ENCODE measurements at places on chromosomes 11 and 22. TPM values are rescaled to one million over a fixed set of nuclear protein-coding genes. Genes with fewer than 3 reads are reported as not detected.

- H3K27ac ChIP-seq: no peak overlapping the region
- H3K36me3 ChIP-seq: no peaks in the 10 kb centered on the region
- H3K27me3 ChIP-seq: no peaks in the 10 kb centered on the region
- no peak for DNase-seq
- H3K4me1 ChIP-seq: peaks cover 13% of the 10 kb centered on the region
Observed at GRCh38 chr11:128336203-128336602, 251.2 kb downstream of the ETS1 start.

GLYAT gene
- total RNA-seq: not detected

MAP6 gene
- 5.8 TPM for total RNA-seq

GRAP2 gene
- 10.1 TPM for total RNA-seq

- H3K4me3 ChIP-seq: no peak overlapping the region
- no peaks in the 10 kb centered on the region for H3K27me3 ChIP-seq
- no peak overlapping the region for H3K27ac ChIP-seq
- DNase-seq: peak; percentile 65
- no peaks in the 10 kb centered on the region for H3K36me3 ChIP-seq
Observed at GRCh38 chr11:6298605-6299004, 21.7 kb downstream of the CAVIN3 start.

DNA sequence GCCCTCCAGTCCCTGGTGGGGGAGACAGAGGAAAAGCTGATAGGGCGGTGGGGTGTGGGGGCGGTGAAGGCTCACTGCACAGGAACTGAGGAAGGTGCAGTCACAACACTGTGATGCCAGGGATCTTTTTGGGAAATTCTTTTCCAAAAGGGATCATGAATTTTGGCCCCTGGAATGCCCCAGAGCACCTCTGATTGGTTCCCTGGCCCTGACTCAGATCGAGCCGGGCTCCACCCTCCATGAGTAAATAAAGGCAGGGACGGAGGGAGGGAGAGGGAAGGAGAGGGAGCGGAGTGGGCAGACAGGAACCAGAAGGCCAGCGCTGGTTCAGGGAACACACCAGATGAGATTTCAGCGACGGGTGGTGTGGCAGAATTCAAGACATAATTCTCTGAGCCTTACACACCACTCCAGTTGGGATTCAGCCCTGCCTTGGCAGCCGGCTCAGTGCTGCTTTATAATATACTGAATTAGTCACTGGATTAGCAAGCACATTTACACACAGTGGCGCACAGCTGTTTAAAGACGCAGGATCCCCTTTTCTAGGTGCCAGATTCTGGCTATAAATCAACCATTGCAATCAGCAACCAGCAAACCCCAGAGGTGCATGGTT lies 80.3 kb downstream of the ETS1 start:
- peak; percentile 76 for DNase-seq
- H3K27me3 ChIP-seq: no peaks in the 10 kb centered on the region
- peak overlapping the region; percentile 32 for H3K4me3 ChIP-seq
- peaks cover 99% of the 10 kb centered on the region for H3K4me1 ChIP-seq

RAB36 gene
- 3.8 TPM for total RNA-seq

- no peaks in the 10 kb centered on the region for H3K36me3 ChIP-seq
- H3K4me1 ChIP-seq: peaks cover 3% of the 10 kb centered on the region
- no peak overlapping the region for H3K27ac ChIP-seq
- DNase-seq: no peak
- H3K4me3 ChIP-seq: no peak overlapping the region
Observed at GRCh38 chr22:42360348-42360747, 71.9 kb downstream of the NFAM1 start.

DNA sequence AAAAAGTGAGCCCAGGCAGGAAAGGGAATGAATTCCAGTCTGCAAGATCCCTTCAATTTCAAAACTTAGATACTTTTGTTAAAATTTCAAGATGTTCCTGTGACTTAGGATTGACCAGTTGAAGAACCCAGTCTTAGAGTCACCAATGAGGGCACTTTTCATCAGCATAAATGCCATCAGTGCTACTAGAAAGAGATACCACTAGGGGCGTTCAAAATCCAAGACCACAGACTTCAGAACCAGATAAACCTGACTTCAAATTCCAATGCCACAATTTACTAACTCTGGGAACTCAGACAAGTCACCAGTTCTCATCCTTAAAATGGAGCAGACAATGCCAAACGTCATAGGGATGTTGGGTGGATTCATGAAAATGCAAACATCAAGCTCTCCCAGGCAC lies 523.2 kb downstream of the BUD13 start:
- no peak for DNase-seq
- no peak overlapping the region for H3K27ac ChIP-seq
- no peaks in the 10 kb centered on the region for H3K36me3 ChIP-seq
- H3K4me3 ChIP-seq: no peak overlapping the region
- H3K27me3 ChIP-seq: no peaks in the 10 kb centered on the region

- no peak overlapping the region for H3K4me3 ChIP-seq
- H3K27me3 ChIP-seq: no peaks in the 10 kb centered on the region
- H3K4me1 ChIP-seq: peaks cover 4% of the 10 kb centered on the region
- no peaks in the 10 kb centered on the region for H3K36me3 ChIP-seq
Observed at GRCh38 chr11:79415411-79415810, 25.4 kb downstream of the TENM4 start.

BARX2 gene
- total RNA-seq: not detected

GRCh38 chr22:38397189-38398085 lies 57.6 kb downstream of the KCNJ4 start:
- peaks cover 11% of the 10 kb centered on the region for H3K4me1 ChIP-seq
- H3K27me3 ChIP-seq: no peaks in the 10 kb centered on the region
- no peaks in the 10 kb centered on the region for H3K36me3 ChIP-seq
- peak; percentile 83 for DNase-seq
- peak overlapping the region; percentile 70 for H3K4me3 ChIP-seq

DNA sequence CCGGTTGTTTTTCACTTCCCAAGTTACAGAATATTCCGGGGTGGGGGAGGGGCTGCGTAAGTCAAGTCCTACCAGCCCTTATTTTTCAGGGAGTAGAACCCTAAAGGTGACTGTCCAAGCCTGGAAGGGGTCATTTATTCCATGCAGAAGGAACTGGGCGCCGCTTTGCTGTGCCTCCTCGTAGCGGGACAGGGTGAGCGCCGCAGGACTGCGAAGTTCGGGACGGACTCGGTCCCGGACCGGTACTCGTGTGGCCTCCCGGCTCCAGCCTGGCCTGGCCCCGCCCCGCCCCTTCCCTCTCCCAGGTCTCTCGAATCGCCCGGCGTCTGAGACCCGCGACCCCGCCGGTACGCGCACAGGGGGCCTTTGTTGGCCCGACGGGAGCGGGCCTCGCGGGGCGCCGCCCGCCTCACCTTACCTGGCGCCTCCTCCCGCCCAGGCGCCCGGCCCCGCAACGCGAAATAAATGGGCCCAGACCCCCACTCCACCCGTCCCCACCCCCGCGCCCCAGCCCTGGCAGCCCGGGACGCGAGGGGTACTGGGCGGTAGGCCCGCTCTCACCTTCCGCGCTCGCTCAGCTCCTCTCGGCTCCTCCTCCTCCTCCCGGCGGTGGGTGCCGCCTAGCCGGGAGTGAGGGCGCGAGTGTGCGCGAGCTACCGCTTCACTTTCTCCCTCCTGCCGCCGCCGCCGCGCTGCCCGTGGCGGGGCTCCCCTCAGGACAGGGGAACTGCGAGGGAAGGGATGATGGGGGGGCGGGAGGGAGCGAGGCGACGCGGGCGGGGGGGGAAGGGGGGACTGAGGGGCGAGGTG lies 698 bp downstream of the PAK1 start:
- H3K27ac ChIP-seq: peak overlapping the region; percentile 78
- DNase-seq: peak; percentile 83
- H3K36me3 ChIP-seq: no peaks in the 10 kb centered on the region
- peak overlapping the region; percentile 65 for H3K4me3 ChIP-seq
- no peaks in the 10 kb centered on the region for H3K27me3 ChIP-seq
- peaks cover 3% of the 10 kb centered on the region for H3K4me1 ChIP-seq

GRCh38 chr11:118343248-118343647 lies 743 bp upstream of the CD3D start:
- no peaks in the 10 kb centered on the region for H3K4me1 ChIP-seq
- H3K27ac ChIP-seq: peak overlapping the region; percentile 30
- H3K36me3 ChIP-seq: no peaks in the 10 kb centered on the region
- no peaks in the 10 kb centered on the region for H3K27me3 ChIP-seq
- no peak for DNase-seq

DNA sequence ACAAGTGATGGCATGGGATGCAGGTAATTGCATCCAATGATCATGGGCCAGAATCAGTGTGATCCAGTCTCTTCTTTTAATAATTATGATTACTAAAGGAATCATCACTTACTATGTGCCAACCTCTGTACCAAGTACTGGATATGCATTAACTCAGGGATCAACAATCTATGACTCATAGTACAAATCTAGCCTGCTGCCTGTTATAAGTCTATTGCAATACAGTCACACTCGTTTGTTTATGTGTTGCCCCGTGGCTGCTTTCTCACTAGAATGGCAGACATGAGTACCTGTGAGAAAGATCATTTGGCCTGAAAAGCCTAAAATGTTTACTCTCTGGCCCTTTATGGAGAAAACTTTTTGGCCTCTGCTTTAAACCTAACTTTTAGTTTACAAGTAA lies 45.0 kb downstream of the OR6Q1 start:
- no peak overlapping the region for H3K27ac ChIP-seq
- H3K4me3 ChIP-seq: no peak overlapping the region
- H3K27me3 ChIP-seq: no peaks in the 10 kb centered on the region
- DNase-seq: no peak

DNA sequence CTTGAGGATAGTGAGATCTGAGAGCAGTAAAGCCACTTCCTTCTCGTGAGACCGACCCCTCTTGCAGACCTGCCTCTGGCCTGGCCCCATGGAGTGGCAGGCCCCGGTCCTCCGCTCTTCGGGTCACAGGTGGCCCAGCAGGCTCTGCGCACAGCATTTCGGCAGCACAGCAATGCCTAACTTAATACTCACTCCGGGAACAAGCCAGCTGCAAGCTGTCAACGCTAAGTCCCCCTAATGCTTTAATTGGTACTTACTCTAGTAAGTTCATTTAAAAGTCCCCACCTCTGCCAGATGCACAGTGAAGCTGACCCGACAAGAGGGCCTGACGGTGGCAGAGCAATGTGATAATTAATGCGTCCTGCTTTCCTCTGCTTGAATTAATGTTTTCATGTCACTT lies 349.3 kb upstream of the B3GAT1 start:
- no peak for DNase-seq
- no peak overlapping the region for H3K27ac ChIP-seq
- no peaks in the 10 kb centered on the region for H3K4me1 ChIP-seq
- no peaks in the 10 kb centered on the region for H3K36me3 ChIP-seq
- H3K4me3 ChIP-seq: no peak overlapping the region

CARD18 gene
- total RNA-seq: not detected

GRIA4 gene
- total RNA-seq: not detected

GRCh38 chr22:45047260-45047659 lies 37.5 kb upstream of the PHF21B start:
- DNase-seq: no peak
- H3K36me3 ChIP-seq: no peaks in the 10 kb centered on the region
- H3K4me1 ChIP-seq: no peaks in the 10 kb centered on the region
- peaks cover 46% of the 10 kb centered on the region for H3K27me3 ChIP-seq
- no peak overlapping the region for H3K4me3 ChIP-seq

PARVA gene
- total RNA-seq: 84.0 TPM

DNA sequence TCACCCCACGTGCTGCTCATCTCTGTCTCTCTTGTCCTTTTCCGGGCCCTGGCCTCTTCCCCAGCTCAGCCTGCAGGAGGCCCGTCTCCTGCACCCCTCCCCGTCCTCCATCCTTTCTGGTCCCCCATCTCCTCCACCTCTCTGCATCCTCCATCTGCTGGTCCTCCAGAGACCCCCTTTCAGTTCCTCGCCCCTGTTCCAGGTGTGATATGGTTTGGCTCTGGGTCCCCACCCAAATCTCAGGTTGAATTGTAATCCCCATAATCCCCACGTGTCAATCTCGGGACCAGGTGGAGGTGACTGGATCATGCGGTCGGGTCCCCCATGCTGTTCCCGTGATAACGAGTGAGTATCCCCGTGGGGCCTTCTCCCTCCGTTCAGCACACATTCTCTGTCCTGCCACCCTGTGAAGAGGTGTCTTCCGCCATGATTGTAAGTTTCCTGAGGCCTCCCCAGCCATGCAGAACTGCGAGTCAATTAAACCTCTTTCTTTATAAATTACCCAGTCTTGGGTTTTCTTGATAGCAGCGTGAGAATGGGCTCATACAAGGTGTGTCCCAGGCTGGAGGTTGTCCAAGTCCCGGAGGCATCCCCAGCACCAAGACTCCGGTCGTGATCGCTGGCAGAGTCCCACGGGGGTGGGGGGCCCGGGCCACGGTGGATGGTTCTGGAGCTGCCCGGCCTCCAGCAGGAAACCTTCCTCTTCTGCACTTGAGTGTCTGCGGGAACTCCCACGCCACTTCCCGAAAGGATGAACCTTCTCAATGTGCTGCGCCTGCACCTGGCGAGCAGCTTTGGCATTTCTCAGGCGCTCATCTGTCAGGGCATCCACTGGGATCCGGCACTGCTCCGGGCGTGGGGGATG lies 29.0 kb upstream of the TOLLIP start:
- peaks cover 11% of the 10 kb centered on the region for H3K4me1 ChIP-seq
- no peak overlapping the region for H3K27ac ChIP-seq
- DNase-seq: no peak
- no peaks in the 10 kb centered on the region for H3K36me3 ChIP-seq

DNA sequence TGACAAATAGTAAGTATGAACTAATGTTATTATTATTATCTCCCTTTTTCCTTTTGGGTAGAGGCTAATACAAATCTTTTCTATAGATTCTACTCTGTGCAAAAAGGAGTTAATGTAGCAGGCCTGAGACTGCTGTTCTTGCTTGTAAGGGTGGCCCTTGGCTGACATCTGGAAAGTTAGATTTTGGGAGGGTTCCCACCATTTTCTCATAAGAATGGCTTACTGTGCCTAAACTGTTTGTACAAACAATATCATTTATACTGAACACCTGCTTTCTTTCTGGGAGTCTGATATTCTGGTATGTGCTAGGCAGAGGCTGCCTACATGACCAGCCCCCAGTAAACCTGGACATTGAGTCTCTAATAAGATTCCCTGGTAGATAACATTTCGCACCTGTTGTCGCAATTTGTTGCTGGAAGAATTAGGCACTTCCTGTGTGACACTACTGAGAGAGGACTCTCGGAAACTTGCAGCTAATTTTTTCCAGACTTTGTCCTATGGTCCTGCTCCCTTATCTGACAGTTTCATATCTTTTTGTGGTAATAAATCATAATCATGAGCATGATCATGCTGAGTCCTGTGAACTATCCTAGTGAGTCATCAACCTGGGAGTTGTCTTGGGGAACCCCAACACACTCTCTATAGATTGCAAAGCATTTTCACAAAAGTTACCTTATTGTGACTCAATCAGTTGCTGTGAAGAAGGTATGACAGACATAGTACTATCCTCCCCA lies 257.7 kb upstream of the CCDC90B start:
- DNase-seq: no peak
- no peaks in the 10 kb centered on the region for H3K4me1 ChIP-seq
- no peak overlapping the region for H3K4me3 ChIP-seq
- no peaks in the 10 kb centered on the region for H3K27me3 ChIP-seq
- H3K27ac ChIP-seq: no peak overlapping the region

ELFN2 gene
- total RNA-seq: 0.72 TPM

RTN4R gene
- total RNA-seq: 9.8 TPM

- no peak for DNase-seq
- H3K36me3 ChIP-seq: no peaks in the 10 kb centered on the region
- peaks cover 49% of the 10 kb centered on the region for H3K4me1 ChIP-seq
- peak overlapping the region; percentile 52 for H3K4me3 ChIP-seq
- peak overlapping the region; percentile 84 for H3K27ac ChIP-seq
Observed at GRCh38 chr11:128549256-128549944, 38.0 kb downstream of the ETS1 start.

CELSR1 gene
- 53.5 TPM for total RNA-seq
